ENCODE measurements at places on chromosomes 7 and 10. TPM values are rescaled to one million over a fixed set of nuclear protein-coding genes. Genes with fewer than 3 reads are reported as not detected.
A peak's percentile ranks its signal among the peaks of the same experiment; 100 is the strongest.

GRCh38 chr7:1893036-1893435 lies 223.0 kb downstream of the ELFN1 start:
- H3K27me3 ChIP-seq = no peaks in the 10 kb centered on the region
- H3K4me1 ChIP-seq = no peaks in the 10 kb centered on the region
- no peaks in the 10 kb centered on the region for H3K36me3 ChIP-seq
- H3K27ac ChIP-seq = no peak overlapping the region
- no peak for DNase-seq

GRCh38 chr10:111578076-111578475 lies 501.2 kb downstream of the ADRA2A start:
- no peak overlapping the region for H3K27ac ChIP-seq
- H3K4me3 ChIP-seq = no peak overlapping the region
- H3K4me1 ChIP-seq = no peaks in the 10 kb centered on the region

- no peak for DNase-seq
- H3K36me3 ChIP-seq = no peaks in the 10 kb centered on the region
- H3K4me1 ChIP-seq = no peaks in the 10 kb centered on the region
- no peaks in the 10 kb centered on the region for H3K27me3 ChIP-seq
- no peak overlapping the region for H3K4me3 ChIP-seq
Measured at GRCh38 chr7:9029681-9030530, 596.5 kb downstream of the NXPH1 start.

Gene KLLN
- polyA plus RNA-seq = 0.19 TPM

GRCh38 chr10:82543631-82544030 lies 668.6 kb downstream of the NRG3 start:
- no peak for DNase-seq
- H3K27me3 ChIP-seq = no peaks in the 10 kb centered on the region
- no peak overlapping the region for H3K27ac ChIP-seq
- no peaks in the 10 kb centered on the region for H3K4me1 ChIP-seq
- H3K4me3 ChIP-seq = no peak overlapping the region

DNA sequence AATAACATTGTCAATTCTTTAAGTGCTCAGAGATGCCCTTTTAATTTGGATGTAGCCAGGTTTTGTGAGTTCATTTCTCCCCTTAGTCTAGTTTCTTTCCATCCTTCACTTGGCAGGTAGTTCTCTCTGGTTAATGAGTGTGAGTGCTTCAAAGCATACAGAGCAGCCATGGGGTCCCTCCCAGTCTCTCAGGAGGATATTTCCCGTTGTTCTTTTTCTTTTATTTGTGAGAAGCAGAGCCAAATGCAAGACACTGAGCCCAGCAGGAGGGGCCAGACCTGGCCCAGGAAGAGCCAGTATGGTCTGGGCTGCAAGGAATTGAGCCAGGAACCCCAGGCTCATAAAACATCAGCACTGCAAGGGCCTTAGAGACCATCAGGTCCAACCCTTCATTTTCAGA lies 52.4 kb downstream of the PLCE1 start:
- H3K27ac ChIP-seq = no peak overlapping the region
- no peaks in the 10 kb centered on the region for H3K36me3 ChIP-seq
- H3K4me1 ChIP-seq = no peaks in the 10 kb centered on the region
- no peaks in the 10 kb centered on the region for H3K27me3 ChIP-seq
- H3K4me3 ChIP-seq = no peak overlapping the region

DNA sequence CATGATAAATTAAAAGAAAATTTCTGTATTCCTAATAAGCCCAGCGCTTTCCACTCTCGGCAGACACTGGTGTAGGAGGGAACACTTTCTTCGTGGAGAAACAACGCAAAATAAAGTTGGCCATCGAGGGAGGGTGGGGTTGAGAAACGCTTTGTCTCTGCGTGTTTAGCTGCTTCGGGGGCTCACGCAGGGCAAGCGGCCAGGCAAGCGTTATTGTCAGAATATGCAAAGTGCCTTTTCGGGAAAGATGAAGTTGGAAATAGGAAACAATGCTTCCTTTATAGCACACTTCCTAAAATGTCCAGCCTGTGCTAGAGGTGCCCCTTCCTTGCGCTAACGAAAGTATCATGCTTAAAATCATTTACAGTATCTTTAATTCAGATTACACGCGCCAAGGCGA lies 1.9 kb upstream of the EBF3 start:
- no peak overlapping the region for H3K27ac ChIP-seq
- peaks cover 57% of the 10 kb centered on the region for H3K4me1 ChIP-seq
- H3K36me3 ChIP-seq = no peaks in the 10 kb centered on the region

Gene SFTPA1
- not detected for polyA plus RNA-seq

DNA sequence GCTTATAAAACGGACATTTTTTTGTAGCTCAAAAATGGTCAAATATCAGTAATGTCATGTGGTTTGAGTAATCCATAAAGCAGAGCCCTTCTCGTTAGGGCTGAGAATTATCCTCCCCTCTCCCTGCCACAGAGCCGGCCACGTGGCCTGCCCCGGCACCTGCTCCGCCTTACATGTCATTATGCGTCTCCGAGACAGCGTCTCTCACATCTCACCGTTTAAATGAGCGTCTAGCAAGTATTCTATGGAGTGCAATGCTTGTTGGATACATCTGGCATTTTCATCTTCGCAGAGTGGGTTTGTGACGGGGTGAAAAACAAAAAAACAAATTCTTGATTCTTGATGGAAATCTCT lies 86.1 kb downstream of the CUX1 start:
- H3K4me3 ChIP-seq = no peak overlapping the region
- DNase-seq = no peak

Gene CYP26C1
- polyA plus RNA-seq = 0.03 TPM

Gene PTPRN2
- polyA plus RNA-seq = 5.0 TPM

GRCh38 chr7:877312-878232 lies 1.2 kb downstream of the GET4 start:
- peak overlapping the region; percentile 85 for H3K4me3 ChIP-seq
- peak overlapping the region; percentile 93 for H3K27ac ChIP-seq
- peak; percentile 32 for DNase-seq

DNA sequence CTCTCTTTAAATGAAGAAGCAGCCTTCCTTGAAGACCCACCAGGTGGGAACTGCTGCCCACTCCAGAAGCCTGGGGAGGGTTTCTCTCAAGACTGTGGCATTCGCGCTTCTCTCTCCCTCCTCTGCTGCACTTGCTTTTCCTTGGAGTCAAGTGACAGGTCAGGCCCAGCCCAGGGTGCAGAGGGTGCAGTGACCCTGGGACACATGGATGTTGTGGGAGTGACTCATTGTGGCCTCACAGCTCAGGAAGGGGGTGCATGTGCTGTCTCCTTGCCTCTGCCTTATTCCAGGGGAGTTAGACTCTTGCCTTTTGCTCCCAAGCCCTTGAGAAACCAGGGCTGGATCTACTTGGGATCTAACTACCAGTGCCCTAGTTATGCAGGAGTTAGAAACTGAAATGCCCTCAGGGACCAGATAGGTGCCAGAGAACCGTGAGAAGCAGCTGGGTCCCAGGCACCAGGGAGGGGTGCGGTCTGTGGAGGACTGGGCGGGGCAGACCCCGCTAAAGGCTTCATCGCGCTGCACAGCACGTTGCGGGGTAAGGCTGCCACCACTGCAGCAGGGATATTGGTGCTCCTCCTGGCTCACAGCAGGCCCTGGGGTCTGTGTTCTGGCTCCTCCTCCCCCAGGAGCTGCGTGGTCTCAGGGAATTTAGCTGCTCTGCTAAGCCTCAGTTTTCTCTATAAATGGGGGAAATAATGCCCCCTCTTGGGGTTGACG lies 11.4 kb downstream of the FAM241B start:
- H3K36me3 ChIP-seq = no peaks in the 10 kb centered on the region
- DNase-seq = no peak
- no peak overlapping the region for H3K4me3 ChIP-seq

Gene MRLN
- polyA plus RNA-seq = not detected

Gene POLD2
- 86.5 TPM for polyA plus RNA-seq

DNA sequence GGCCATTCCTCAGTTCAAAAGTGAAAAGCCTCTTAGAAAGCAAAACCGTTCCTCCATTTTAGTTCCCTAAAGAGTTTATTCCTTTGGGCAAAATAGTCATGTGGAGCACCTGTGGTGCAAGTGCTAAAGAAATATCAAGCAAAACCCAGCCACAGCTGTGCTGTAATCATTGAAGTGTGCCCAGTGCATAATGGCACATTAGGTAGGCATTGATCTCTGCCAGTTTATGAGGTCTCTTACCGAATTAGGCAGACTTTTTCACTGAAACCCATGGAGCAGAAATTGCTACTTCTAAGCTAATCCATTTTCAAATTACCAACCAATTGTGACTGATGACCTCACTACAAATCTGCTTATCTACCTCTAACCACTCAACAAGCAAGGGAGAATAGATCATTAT lies 97.2 kb upstream of the SEMA3A start:
- no peak overlapping the region for H3K27ac ChIP-seq
- H3K36me3 ChIP-seq = no peaks in the 10 kb centered on the region
- H3K27me3 ChIP-seq = no peaks in the 10 kb centered on the region
- DNase-seq = no peak
- H3K4me3 ChIP-seq = no peak overlapping the region
- no peaks in the 10 kb centered on the region for H3K4me1 ChIP-seq

DNA sequence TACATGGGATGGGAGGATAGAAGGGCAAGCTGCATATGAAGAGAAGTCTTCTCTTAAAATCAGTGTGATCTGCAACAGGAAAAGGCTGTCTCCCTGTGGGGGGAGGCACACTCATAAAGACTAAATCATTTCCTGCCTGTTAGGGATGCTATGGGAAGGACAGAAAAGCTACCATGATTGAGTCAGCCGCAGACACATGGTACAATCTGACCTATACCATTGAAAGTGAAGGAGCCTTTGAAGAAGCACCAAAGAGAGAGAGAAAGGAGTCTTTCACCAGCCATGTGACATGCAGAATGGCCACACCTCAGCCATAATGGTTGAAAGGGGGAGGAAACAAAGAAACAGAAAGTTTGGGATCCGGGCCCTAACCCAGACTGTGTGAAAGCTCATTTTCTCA lies 29.1 kb downstream of the NUDCD3 start:
- DNase-seq = no peak
- H3K4me3 ChIP-seq = no peak overlapping the region
- peaks cover 24% of the 10 kb centered on the region for H3K4me1 ChIP-seq
- H3K27me3 ChIP-seq = no peaks in the 10 kb centered on the region
- H3K36me3 ChIP-seq = peaks cover 20% of the 10 kb centered on the region

Gene CDK14
- 42.1 TPM for polyA plus RNA-seq

DNA sequence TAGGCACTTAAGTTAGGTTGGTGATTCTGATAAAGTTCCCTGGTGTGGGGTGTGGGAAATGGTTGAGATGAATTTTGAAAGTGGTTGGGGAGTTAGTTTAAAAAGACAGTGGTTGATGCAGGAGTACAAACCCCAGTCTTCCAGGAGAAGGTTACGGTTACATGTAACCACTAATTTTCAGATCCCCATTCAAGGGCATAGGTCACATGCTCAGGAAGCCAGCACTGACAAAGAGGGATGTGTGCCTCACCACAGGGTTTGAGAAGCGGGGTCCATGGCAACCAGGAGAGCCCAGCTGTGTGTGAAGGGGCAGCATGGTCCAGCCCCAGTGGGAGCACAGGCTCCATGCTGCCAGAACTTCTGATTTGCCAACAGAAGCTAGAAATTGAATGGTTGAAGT lies 144.2 kb downstream of the MDFIC start:
- H3K4me3 ChIP-seq = no peak overlapping the region
- no peaks in the 10 kb centered on the region for H3K4me1 ChIP-seq
- no peak overlapping the region for H3K27ac ChIP-seq

Gene SPAM1
- polyA plus RNA-seq = not detected

- H3K4me3 ChIP-seq = no peak overlapping the region
- DNase-seq = no peak
- H3K4me1 ChIP-seq = no peaks in the 10 kb centered on the region
- H3K27me3 ChIP-seq = no peaks in the 10 kb centered on the region
Measured at GRCh38 chr10:124008681-124009080, 84.7 kb downstream of the CHST15 start.

DNA sequence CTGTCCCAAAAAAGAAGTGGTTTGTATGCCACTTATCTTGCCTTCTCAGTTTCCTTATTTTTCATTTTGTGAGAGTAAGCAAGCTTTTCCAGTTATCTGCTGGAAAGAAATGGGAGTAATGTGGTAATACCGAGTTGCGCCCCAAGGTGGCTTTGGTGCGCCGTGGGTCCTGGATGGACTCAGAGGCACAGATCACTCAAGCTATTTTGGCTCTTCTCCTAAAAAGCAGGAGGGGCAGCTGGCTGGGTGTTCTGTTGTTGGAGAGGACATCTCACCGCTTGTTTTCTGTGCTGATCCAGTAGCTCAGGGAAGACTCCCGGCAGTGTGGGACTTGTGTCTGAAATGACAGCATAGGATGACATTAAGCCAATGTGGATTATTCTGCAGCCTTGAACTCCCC lies 16.4 kb downstream of the PRKRIP1 start:
- H3K27ac ChIP-seq = no peak overlapping the region
- H3K4me1 ChIP-seq = peaks cover 58% of the 10 kb centered on the region
- H3K4me3 ChIP-seq = no peak overlapping the region

- H3K27ac ChIP-seq = no peak overlapping the region
- DNase-seq = no peak
- no peaks in the 10 kb centered on the region for H3K4me1 ChIP-seq
- H3K27me3 ChIP-seq = no peaks in the 10 kb centered on the region
- H3K4me3 ChIP-seq = no peak overlapping the region
Measured at GRCh38 chr7:41492603-41493002, 210.3 kb downstream of the INHBA start.

DNA sequence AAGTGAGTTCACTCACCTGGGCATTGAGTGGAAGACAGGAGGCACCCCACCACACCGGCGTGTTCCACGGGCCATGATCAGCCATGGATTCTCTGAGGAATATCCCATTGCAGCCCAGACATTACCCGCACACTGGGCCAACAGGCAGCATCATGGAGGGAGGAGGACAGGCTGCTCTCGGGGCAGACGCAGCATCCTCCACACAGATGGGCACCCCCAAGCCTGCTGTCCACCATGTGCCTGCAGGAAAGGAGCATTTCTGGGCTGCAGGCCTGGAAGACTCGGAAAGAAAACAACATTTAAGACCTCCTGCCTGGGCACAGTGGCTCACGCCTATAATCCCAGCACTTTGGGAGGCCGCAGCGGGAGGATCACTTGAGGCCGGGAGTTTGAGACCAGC lies 71.0 kb upstream of the SH2B2 start:
- peaks cover 2% of the 10 kb centered on the region for H3K36me3 ChIP-seq
- H3K4me3 ChIP-seq = no peak overlapping the region
- no peak overlapping the region for H3K27ac ChIP-seq
- DNase-seq = no peak
- no peaks in the 10 kb centered on the region for H3K4me1 ChIP-seq

Gene ASAH2B
- 0.52 TPM for polyA plus RNA-seq

GRCh38 chr7:19024261-19024660 lies 93.2 kb downstream of the TWIST1 start:
- H3K4me1 ChIP-seq = no peaks in the 10 kb centered on the region
- H3K27me3 ChIP-seq = no peaks in the 10 kb centered on the region
- DNase-seq = no peak
- no peak overlapping the region for H3K4me3 ChIP-seq
- no peaks in the 10 kb centered on the region for H3K36me3 ChIP-seq

Gene SUN3
- polyA plus RNA-seq = not detected

- no peak overlapping the region for H3K27ac ChIP-seq
- no peaks in the 10 kb centered on the region for H3K4me1 ChIP-seq
- no peak for DNase-seq
- no peak overlapping the region for H3K4me3 ChIP-seq
Measured at GRCh38 chr10:129912166-129912917, 51.7 kb downstream of the EBF3 start.

Gene OR2F1
- not detected for polyA plus RNA-seq
